ENCODE measurements at places on chromosomes 5 and 9.
A peak's percentile ranks its signal among the peaks of the same experiment; 100 is the strongest.

DNA sequence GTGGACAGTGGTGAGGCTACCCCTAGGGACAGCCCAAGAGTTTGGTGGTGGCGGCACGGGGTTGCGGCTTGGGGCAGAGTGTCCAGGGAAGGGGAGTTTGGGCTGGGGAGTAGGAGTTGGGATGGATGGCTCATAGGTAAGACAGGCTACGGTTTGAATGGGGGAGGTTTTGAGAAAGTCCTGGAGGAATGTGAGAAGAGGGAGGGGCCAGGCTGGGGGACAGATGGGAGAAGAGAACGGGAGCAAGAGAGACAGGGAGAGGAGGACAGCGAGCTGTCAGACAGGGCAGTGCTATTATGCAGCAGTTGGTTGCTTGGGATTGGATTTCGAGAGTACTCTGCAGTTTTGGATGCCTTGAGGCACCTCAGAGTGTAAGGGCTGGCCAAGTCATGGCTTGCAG is 24.5 kb downstream of the PSD2 start:
- DNase-seq = no peak

DNA sequence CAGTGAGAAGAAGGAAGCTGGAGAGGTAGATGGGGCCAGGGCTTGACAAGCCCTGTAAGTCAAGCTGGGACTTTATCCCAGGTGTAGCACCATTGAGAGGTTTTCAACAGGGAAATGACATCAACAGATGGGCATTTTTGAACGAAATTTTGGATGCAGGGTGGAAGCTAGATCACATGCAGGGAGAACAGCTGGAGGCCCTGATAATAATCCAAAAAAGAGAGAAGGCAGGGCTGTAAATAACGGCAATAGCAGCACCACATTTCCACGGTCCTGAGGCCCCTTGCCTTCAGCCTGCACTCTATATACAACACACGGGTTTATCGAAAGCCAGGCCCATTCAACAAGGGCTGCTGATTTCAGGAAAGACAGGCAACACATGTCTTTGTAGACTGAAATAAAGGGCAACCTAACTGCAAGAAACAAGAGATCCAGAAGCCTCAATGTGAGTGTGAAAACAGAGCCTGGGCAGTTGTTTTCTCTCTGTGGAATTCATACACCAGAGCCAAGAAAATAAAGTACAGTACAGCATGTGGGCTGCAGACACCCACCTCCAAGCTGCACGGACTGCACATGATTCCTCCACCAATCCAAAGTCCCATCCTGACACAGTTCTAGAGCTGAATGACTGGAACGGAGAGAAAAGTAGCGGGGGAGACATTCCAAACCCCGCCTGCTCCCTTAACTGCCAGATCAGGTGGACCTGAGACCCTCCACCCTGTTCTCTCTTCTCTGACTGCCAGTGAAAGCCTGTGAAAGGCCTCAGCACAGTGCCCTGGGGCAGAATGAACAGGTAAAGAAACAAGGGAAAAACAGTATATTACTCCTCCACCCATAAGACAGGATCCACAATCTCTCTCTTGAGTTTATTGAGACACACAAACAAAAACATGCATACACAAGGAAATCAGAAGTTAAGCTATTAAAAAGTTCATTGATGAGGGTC is 36.3 kb downstream of the KLHL3 start:
- DNase-seq = no peak

DNA sequence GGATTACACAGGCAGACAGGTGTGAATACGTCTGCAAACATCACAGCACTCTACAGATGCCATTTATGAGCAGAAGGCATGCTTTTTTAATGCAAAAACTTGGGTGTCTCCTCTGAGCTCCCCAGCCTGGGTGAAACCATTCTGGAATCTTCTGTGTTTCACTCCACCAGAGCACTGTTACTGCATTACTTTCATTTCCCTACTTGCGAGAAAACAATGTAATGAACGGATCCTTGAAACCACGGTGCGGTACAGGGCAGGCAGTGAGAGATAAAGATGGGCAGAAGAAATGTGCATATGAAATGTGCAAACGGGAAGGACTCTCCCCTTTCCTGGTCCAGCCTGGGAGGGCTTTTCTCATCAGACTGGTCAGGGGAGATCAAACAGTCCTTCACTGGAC is 584.3 kb upstream of the KLF4 start:
- DNase-seq = no peak

GRCh38 chr5:8053270-8053669 is 184.3 kb downstream of the MTRR start:
- DNase-seq = no peak

DNA sequence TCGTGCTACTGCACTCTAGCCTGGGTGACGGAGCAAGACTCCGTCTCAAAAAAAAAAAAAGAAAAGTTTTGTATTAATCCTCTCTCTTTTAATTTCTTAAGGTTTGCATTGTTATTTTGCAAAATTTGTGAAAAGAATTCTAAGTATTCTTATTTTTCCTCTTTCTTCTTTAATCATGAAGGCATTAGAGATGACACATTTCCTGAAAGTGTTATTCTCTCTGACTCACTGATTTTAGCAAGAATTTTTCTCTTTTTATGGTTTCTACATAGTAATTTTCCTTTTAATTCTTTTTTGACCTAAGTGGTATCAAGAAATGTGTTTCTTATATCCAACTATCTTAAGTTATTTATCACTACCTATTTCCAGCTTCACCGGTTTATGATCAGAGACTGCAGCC is 78.0 kb downstream of the NSUN2 start:
- no peak for DNase-seq

DNA sequence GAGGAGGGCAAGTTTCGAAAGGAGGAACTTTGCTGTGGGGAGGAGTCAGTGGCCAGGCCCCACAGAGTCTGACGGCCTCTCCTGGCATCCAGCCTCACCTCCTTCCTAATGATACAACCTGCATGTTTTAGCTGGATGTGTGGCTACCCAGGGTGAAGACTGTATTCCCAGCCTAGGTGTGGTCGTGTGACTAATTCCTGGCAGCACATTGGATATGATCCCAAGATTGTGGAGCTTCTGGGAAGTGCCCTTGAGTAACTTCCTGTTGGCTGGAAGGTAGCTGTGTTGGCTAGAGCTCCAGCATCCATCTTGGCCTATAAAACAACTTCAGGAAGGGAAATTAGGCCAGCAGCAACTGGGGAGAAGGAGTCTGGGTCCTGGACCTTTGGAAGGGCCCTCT is 19.0 kb upstream of the LPCAT1 start:
- DNase-seq = no peak

- no peak for DNase-seq
These were observed 147.2 kb downstream of the C9orf50 start for GRCh38 chr9:129473523-129474244.

GRCh38 chr5:166708291-166708690 is 1583.2 kb upstream of the WWC1 start:
- DNase-seq = no peak

DNA sequence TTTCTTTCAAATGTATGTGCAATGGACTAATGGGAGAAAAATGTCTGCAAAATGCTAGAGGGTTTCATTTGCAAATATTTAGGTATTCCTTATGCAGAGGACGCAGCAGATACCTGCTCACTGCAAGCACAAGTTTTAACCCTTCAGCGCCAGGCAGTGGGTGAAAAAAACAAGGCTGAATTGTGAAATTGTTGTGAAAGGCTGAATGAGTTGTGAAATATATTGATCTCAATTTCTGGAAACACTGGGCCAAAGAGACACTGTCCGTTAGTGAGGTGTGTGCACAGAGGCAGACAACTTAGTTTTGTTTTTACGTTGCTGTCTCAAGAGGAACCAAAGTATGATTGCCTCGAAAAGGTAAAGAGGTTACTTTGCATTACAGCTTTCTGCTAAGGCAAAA is 18.8 kb downstream of the FUBP3 start:
- DNase-seq = no peak

DNA sequence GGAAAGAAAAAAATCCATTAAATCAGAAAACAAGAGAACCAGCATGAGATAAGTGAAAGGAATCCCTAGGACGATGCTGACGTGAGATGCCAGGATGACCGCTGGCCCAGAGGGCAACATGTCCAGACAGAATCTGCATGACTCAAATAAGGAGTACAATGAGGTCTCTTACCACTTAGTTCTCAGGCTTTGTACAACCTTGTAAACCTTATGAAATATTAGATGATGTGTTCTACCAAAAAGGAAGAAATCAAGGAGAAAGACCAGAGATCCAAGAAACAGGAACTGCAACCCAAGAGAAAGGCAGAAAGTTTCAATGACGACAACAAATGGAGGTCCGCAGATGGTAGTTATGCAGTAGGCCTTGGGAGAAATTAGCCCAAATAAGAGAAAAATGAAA is 2.8 kb upstream of the GPR150 start:
- DNase-seq = no peak

DNA sequence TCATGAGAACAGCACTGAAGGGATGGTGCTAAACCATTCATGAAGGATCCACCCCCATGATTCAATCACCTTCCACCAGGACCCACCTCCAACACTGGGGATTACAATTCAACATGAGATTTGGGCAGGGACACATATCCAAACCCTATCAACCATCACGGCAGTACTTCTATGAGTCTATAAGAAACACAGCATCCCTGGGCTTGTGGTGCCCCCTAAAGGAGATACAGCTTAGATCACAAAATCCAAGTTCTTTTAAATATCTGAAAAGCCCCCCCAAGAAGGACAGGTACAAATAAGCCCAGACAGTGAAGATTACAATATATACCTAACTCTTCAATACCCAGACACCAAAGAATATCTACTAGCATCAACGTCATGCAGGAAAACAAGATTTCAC is 233.7 kb upstream of the ADRA1B start:
- no peak for DNase-seq

GRCh38 chr5:61023131-61023530 is 78.1 kb downstream of the NDUFAF2 start:
- no peak for DNase-seq

DNA sequence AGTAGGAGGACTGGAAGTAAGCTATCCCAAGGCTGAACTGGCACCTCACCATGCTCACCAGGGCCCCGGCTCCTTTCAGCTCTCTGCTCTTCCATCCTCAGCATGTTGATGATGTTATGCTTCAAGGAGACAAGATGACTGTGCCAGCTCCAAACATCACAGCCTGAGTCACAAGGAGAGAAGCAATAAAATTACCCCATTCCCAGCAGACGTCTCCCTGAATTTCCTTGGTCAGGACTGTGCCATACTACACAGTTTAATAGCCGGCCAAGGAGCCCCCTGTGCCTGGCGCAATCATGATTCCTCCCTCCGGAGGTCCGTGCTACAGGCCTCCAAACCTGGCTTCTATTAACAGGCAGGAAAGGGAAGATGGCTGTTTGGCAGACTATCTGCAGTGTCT is 51.2 kb upstream of the ROR2 start:
- no peak for DNase-seq

DNA sequence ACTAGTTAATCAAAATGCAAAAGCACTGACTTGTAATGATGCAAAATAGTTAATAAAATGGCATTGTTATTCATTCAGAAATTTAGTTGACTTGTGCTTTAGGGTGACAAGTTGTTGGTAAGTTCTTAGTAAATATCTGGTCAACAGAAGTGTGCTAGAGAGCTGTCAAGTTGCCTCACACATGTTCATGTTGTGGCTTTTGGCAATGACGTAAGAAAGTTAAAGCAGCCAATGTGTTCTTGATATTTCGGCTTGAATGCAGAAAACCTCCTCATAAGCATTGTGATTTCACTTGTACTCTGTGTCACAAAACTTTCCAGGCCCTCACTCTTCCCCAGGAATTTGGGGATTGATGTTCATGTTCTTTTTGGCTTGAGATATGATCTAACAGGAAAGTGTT is 626.7 kb downstream of the PRR16 start:
- no peak for DNase-seq

DNA sequence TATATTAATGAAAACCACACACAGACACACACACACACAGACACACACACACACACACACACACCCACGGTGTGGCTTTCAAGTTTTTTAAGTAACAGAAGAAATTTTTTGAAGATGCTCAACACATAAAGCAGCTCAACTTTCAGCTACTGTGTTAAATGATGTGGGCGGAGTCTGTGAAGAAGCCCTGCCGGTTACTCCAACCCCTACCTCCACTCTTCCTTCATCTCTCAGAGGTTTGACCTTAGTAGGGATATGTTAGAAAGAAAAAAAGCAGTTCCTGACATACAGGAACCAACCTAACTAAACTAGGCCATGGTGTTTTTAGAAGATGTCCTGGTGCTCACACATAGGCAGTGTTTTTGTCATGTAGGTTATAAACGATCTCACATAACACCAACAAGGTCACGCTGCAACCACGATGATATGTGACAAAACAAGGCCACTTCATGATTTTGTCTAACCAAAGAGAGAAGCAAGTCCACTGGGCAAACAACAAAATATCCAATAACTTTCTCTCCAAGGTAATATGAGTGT is 112.8 kb downstream of the EMB start:
- DNase-seq = peak; percentile 13

DNA sequence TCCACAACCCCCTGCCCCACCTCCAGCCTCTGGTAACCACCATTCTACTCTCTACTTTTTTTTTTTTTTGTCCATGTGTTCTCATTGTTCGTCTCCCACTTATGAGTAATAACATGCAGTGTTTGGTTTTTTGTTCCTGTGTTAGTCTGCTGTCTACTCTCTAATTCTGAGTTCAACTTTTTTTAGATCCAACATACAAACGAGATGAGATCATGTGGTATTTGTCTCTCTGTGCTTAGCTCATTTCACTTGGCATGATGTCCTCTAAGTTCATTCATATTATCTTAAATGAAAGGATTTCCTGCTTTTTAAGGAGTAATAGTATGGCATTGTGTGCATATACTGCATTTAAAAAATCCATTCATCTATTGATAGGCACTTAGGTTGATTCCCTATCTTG is 130.9 kb downstream of the NMUR2 start:
- no peak for DNase-seq

- DNase-seq = no peak
These were observed 29.3 kb downstream of the RNF20 start for GRCh38 chr9:101562966-101563365.

DNA sequence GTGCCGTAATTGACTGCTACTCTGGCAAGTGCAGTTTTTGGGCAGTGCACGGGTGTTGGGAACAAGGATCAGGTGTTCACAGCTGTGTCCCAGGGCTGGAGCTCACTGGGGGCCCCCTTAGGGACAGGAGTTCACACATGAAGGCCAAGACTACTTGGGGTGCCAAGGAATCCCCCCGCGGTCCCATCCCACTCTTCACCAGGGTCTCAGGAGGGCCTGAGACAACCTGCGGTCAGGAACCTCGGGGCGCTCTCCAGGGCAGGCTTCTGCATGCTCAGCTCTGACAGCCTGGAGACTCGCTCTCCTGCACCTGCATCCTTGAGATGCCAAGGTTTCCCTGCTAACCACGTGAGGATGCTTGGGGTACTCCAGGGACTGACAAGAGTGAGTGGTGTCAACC is 2.3 kb upstream of the MAN1B1 start:
- no peak for DNase-seq

- no peak for DNase-seq
These were observed 10.3 kb downstream of the PHF19 start for GRCh38 chr9:120866651-120867050.
